ENCODE measurements at places on chromosomes 7 and 10.

- no peak for DNase-seq
Observed at GRCh38 chr10:31702005-31702404, 226.6 kb downstream of the ARHGAP12 start.

- no peak for DNase-seq
Observed at GRCh38 chr7:4621396-4621795, 60.7 kb upstream of the FOXK1 start.

- no peak for DNase-seq
Observed at GRCh38 chr10:119775529-119775928, 49.7 kb downstream of the INPP5F start.

- DNase-seq, result no peak
Observed at GRCh38 chr7:21603462-21603861, 60.6 kb downstream of the DNAH11 start.

DNA sequence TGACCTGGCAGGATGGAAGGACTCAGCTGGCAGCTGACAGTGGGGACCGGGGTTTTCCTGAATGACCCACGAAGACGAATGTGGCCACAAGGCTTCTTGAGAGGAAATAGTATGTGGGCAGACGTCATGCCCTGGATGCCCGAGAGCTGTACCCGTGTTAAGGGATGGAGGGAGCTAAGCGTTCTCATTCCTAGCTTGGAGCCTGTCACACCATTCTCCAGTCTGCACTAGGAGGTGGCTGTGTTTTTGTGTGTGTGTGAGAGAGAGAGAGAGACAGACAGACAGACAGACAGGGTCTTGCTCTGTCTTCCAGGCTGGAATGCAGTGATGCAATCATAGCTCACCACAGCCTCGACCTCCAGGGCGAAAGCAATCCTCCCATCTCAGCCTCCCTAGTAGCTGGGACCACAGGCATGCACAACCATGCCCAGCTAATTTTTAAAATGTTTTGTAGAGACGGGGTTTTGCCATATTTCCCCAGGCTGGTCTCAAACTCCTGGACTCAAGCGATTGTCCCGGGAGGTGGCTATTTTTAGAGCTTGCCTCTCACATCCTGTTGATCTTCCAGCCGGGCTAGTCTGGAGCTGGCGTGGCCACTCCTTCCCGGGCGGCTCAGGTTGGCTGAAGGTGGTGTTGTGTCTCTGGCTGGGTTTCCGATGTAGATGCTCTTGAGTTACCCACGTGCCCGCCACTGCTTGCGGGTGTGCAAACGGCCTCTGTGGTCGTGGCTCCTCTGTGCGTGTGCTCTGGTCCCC lies 2.1 kb downstream of the AMZ1 start:
- DNase-seq, result no peak

DNA sequence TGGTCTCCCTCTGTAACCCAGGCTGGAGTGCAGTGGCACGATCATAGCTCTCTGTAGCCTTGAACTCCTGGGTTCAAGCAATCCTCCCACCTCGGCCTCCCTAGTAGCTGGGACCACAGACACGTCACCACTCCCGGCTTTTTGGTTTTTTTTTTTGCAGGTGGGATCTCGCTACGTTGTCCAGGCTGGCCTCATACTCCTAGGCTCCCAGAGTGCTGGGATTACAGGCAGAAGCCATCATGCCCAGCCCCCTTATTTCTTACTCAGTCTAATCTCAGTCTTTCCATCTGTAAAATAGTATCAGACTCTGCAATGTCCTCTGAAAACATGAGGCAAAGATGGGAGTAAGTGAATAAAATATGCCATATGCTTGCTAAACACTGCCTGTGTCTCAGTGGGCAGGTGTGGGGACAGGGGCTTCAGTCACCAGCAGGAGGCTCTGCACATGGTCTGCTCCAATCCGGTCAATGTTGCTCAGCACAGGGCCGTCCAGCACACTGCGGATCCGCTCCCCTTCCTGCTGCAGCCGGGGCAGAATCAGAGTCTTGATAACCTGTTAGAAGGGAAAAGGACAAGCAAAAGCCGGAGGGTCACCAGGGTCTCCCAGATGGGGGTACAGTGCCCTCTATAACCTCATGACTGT lies 8.2 kb downstream of the AP4M1 start:
- no peak for DNase-seq

- no peak for DNase-seq
Observed at GRCh38 chr10:114508376-114508775, 104.1 kb upstream of the AFAP1L2 start.

DNA sequence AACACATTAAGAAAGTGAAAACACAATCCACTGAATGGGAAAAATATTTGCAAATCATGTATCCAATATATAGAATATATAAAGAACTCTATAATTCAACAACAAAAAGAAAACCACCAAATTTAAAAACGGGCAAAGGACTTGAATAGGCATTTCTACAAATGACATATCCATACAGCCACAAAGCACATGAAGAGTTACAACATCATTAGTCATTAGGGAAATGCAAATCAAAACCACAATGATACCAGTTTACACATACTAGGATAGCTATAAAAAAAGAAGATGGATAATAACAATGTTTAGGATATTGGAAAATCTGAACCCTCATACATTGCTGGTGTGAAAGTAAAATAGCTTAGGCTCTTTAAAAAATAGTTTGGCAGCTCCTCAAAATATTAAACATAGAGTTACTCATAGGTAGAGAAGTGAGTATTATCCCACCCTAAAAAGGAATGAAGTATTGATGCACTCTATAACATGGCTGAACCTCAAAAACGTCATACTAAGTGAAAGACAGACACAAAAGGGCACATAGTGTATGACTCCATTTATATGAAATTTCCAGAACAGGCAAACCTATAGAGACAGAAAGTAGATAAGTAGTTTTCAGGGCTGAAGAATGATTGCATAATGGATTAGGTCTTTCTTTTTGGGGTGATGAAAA lies 4.5 kb downstream of the ZPBP start:
- DNase-seq, result no peak

DNA sequence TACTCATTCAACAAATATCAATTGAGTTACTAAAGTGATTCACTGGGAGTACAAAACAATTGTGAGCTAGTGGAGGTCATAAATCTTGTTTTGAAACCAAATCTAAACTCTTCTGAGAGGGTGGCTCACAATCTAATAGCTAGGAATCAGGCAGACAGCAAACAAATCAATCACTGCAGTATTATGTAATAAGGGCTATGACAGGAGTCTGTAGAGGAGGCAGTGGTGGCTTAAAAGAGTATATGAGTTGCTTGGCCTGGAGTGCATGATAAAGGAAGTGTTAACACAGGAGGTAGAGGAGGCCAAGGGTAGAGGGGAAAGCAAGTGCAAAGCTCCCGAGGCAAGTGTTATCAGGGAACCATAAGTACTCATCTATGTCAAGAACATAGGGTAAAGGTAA lies 16.5 kb downstream of the MYPN start:
- no peak for DNase-seq

DNA sequence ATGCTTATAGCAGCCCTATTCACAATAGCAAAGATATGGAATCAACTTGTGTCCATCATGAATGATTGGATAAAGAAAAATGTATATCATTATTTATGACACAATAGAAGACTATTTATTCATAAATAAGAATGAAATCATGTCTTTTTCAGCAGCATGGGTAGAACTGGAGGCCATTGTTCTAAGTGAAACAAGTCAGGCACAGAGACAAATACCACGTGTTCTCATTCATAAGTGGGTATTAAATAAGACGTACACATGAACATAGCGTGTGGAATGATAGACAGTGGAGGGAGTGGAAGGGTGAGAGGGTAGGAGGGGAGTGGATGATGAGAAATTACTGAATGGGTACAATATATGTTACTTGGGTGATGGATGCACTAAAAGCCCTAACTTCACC lies 762.4 kb downstream of the REEP3 start:
- DNase-seq, result no peak

GRCh38 chr10:124063750-124064603 lies 29.4 kb downstream of the CHST15 start:
- DNase-seq, result peak; percentile 20

- no peak for DNase-seq
Observed at GRCh38 chr7:111931016-111931517, 275.1 kb downstream of the DOCK4 start.

DNA sequence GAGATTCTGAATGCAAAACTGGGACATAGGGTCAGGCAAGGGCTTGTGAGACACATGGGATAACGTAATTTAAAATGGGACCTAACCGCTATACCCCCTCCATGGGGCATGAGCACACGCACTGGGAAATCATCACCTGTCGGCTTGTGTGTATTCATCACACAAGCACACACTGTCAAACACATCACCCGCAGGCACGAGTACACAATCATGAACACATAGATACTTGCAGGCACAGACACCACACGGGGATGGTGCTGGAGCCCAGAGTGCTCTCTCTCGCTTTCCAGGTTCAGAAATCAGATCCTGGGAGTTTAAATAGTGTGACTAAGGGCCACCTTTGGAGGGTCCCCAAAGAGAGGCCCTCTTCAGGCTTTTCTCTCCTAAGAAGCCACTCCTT lies 19.6 kb upstream of the TLX1 start:
- DNase-seq, result no peak

GRCh38 chr10:122565766-122566206 lies 5.2 kb downstream of the DMBT1 start:
- DNase-seq, result no peak

DNA sequence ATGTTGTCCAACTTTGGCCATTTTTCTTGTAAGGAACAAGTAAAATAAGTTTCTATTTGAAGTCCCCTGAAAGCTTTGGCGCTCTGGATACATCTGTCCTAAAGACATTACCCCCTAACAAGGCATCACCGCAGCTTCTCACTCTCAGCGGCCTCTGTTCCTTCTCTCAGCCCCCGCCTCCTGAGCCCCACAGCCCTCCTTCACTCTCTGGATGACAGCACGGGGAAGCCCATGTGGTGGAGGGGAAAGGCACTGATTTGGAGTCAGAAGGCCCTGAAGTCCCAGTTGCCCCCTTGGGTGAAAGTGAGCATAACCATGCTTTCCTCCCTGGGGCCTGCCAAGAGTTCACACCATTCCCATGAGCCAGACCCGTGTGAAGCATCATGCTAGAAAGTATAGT lies 4.6 kb downstream of the H2BK1 start:
- no peak for DNase-seq

DNA sequence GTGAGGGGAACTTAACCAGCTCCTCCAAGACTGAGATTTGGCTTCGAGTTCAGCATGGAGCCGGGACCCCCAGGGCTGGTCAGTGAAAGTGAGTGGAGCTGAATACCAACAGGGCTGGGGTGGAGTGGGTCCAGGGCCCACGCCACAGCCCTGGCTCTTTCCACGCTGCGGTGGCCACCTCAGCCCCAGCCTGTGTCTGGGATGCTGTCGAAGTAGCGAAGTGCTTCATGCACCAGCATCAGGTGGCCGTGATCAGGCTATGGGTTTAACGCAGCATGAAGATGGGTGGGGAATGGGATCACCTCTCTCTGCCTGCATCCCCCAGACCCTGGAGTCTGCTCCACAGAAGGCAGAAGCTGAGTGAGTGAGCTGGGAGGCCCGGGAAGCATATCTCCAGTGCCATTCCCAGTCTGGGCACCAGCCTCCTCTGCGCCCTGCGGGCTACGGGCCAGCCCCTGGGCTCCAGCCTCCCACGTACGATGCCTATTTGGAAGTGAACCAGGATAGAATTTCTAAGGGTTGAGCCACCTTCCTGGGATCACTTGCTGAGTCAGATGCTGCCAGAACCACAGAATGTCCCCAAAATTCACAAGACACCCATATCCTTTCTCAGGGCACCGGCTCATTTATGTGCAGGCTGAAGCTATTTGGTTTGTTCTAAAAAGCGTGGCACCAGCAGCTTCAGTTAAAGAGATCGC lies 131.1 kb upstream of the CHST15 start:
- no peak for DNase-seq

DNA sequence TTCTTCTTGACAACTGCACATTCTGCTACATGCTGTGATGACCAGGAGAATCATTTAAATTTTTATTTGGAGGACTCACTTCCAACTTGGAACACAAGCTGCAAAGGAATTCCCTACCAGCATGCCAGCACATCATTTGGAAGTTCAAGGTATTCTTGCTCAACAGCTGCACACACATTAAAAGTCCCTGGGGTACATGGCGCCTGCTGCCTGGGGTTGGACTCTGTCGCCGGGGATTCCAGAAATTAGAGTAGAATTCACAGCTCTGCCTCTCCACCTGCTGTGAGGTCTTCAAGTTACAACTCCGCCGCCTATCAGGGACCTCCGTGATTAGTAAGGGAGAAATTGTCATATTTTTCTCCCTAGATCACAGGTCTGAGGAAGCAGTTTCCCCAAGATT lies 1.1 kb downstream of the ZNF32 start:
- DNase-seq, result no peak

GRCh38 chr7:90595342-90595800 lies 750 bp upstream of the CDK14 start:
- no peak for DNase-seq

DNA sequence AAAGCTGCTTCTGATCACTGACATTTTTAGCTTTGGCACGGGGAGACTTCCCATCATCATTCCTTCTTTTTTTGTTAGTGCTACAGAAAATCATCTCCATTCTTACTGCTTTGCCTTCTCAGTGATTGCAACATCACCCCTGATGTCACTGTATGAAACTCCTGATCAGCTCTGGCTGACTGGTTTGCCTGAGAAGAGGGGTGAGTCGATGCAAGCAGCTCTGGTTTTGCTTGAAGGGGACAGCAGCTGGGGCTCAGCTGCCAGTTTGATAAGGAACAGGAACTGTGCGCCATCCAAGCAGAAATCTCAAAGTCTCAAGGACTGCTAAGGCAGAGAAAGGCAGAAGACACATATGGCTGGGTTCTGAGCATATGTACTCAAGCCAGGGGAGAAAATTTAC lies 808.5 kb upstream of the CELF2 start:
- DNase-seq, result no peak

DNA sequence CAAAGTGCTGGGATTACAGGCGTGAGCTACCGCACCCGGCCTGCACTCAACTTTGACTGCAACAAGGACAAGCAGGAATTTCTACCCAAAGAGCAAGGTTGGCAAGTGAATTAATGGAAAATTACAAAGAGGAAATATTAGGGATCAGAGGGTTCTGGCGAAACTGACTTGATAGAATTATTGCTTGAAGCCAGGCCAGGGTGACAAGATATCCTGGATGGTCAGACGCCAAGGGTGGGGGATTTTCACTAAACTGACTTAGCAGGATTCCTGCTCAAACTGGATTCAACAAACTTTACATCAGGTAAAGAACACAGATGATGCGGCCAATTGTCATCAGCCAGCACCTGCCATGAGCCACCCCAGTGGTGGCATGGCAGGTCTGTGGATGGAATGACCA lies 603.6 kb upstream of the MGMT start:
- DNase-seq, result no peak

GRCh38 chr10:14822879-14823755 lies 14.7 kb downstream of the CDNF start:
- peak; percentile 45 for DNase-seq

GRCh38 chr10:72483471-72483870 lies 128.8 kb upstream of the DNAJB12 start:
- no peak for DNase-seq

DNA sequence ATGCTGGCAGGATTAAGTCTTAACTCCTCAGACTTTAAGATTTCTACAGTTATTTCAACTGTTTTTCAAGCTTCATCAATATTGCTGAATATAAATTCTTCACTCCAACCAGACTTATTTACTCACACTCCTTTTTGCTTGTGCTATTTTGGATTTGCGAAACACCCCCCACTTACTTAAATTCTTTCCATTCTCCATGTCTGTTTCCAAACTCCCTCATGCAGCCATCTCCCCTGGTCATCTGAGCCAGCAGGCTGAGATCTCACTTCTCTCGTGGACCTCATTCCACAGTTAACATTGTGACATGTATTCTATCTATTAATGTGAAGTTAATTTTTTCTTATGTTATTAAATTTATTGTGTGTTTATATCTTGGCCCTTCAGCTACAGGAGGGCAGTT lies 188.9 kb upstream of the HDAC9 start:
- no peak for DNase-seq
